ENCODE measurements at places on chromosomes 2 and 18. TPM values are rescaled to one million over a fixed set of nuclear protein-coding genes. Genes with fewer than 3 reads are reported as not detected.
A peak's percentile ranks its signal among the peaks of the same experiment; 100 is the strongest.

- DNase-seq = no peak
These were observed 44.8 kb downstream of the ASB18 start for GRCh38 chr2:236219411-236219810.

GRCh38 chr2:219662566-219662965 lies 35.1 kb downstream of the SLC4A3 start:
- no peak for DNase-seq

DNA sequence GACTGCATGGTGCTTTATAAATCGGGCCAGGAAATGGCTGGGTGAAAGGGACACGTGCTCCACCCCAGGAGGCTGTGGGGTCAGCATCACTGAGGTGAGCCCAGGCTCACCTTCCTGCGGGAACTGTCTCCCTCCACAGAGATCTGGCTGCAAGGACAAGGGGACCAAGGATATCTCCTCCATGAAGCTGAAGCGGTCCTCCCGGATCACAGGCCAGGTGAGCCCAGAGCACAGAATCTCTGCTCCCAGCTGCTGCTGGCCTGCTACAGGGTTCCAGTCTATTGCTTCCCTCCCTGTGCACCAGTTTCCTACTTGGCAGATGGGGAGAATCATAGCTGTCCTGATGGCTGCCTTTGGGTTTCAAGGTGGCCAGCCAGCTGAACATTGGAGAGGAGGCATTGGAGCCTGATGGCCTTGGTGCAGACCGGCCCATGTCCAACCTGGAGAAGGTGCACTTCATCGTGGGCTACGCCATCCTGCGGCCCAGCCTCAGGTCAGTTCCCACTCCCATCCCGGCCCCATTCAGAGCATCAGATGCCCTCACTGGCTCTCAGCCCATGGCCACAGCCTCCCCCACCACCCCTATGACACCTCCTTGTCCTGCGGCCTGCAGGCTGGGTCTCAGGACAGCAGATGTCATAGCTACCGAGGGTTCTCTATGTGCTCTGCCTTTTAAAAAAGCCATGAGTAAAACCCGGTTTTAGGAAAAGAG lies 33.7 kb upstream of the GPR17 start:
- DNase-seq = no peak

DNA sequence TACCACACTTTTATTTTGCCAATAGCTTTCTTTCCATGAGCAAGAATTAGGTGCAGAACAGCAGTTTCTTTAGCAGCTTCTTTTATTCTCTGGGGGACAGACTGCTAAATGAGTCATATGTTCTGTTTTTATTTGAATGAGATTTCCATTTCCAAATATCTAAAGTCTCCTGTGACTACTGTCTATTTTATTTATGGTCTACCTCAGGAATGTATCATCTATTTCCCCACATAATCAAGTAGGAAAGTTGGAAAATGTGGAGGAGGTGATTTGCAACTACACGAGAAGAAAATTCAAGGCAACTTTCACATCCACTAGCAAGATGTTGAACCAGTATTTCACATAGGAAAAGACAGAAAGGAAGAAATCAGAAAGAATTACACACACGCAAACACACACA lies 139.9 kb upstream of the MEX3C start:
- DNase-seq = no peak

DNA sequence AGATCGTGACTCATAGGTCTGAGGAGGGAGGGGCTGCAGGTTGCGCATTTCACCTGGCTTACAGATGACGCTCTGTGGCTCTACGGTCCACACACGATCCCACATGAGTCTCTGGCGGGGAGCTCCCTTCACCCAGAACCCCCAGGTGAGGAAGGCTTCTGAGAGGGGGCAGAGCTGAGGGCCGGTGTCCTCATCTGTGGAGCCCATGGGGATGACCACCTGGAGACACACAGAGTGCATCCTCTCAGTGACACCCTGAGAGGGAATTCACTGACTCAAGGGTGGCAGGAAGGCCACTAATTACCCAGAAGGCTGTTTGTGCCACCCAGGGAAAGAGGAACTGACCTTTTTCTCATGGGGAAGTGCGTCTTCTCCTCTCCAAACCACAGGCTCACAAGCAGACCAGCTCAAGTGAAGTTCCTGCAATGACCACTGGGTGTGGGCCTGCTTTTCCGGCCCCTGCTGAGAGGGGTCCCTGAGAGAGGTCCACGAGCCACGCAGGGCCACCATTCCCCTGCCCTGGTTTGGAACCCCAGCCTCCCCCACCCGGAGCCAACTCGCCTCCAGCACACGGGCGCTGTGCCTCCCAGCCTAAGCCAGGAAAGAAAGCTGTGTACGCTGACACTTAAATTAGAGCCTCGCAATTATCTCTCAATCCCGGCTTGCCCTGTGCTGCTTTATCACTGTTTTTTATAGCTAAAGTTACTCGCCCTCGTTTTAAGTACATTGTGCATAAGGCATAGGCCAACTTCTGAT lies 114.1 kb downstream of the BCL11A start:
- peak; percentile 67 for DNase-seq

DNA sequence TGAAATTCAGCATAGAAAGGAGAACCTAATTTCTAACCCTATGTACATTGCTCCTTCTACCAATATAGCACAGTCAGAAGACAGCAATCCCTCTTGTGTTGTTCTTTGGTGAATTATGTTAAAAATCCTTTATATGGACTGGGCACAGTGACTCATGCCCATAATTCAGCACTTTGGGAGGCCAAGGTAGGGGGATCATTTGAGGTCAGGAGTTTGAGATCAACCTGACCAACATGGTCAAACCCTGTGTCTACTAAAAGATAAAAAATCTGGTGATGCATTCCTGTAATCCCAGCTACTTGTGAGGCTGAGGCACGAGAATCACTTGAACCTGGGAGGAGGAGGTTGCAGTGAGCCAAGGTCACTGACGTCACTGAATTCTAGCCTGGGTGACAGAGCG lies 195.6 kb downstream of the TMX3 start:
- DNase-seq = no peak

DNA sequence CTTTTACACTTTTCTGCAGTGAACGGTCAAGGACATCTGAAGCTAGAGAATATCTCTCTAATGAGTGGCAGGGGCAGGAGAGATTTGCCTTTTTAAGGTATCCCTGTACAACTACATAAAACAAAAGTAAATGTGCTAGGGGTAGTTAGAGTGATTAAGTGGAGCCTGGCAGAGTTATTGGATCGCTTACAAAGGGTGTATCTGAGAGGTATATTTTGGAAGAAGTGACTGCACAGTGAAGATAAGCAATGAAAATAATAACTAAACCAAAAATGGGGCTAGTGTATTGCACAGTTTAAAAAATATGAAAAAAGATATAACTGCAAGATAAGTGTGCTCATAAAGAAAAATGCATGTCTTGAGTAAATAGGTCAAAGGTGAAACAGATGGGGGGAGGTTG lies 193.5 kb upstream of the EPC2 start:
- DNase-seq = no peak

DNA sequence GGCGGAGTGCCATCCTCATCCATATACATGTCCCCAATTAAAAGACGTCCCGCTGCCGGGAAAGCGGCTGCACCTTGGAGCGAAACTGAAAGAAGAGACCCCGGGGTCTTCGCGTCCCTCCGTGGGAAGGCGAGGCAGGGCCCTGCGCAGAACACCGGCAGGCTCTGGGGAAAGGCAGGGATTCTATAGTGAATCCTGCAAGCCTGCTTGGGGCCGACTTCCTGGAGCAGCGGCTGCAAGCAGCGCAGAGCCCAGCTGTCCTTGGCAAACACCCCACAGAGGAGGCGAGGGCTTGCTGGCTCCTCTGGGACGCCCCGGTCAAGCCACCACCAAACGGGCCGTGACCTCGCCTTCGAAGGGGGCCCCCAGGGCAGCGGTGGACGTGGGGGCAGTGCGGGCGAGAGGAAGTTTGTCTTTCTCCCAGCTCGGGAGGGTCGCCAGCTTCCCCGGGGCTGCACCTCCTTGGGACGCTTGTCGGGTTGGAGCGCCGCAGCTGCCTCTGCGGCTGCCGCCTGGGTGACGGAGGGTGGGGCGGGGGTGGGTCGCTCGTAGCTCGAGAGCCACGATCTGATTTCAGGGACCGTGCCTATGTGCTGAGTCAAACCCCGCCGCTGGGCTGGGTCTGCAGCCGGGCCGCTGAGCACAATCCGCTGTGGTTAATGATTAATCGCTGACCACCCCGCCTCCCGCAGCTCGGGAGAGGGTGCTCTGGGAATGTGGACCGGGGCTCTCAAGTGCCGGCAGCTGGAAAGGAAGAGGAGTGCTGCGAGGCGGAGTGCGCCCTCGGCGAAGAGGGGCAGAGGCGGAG lies 486 bp upstream of the GPR39 start:
- DNase-seq = peak; percentile 65

GRCh38 chr2:148106331-148106730 lies 85.4 kb downstream of the MBD5 start:
- DNase-seq = no peak

DNA sequence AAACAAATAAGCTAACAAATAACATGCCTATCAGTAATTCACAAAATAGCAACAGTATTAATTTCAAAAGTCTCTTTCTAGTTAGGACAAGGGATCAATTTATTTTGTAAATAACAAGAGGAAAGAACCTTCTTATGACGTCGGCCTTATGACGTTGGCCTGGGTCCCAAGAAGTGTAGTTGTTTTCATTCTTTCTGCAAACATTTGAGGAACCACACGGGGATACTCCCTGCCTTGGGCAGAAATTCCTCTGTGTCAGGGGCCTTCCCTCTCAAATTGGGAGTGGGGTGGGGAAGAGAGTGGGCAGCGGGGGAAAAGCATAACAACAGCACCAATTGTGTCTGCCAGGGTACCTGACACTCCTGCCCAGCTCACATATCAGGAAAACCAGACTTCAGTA lies 1.3 kb downstream of the CCDC68 start:
- no peak for DNase-seq

GRCh38 chr18:9734189-9734588 lies 26.1 kb downstream of the RAB31 start:
- no peak for DNase-seq

GRCh38 chr2:36168115-36168514 lies 187.5 kb upstream of the CRIM1 start:
- no peak for DNase-seq

- no peak for DNase-seq
These were observed 83.1 kb downstream of the MBD5 start for GRCh38 chr2:148103946-148104345.

- no peak for DNase-seq
These were observed 15.7 kb downstream of the GPATCH11 start for GRCh38 chr2:37100054-37100453.

GRCh38 chr18:11411048-11411447 lies 198.3 kb upstream of the SLC35G4 start:
- no peak for DNase-seq

GRCh38 chr2:1742301-1742680 lies 2.0 kb downstream of the PXDN start:
- no peak for DNase-seq

- DNase-seq = no peak
These were observed 247.7 kb downstream of the TPGS2 start for GRCh38 chr18:36580874-36581750.

DNA sequence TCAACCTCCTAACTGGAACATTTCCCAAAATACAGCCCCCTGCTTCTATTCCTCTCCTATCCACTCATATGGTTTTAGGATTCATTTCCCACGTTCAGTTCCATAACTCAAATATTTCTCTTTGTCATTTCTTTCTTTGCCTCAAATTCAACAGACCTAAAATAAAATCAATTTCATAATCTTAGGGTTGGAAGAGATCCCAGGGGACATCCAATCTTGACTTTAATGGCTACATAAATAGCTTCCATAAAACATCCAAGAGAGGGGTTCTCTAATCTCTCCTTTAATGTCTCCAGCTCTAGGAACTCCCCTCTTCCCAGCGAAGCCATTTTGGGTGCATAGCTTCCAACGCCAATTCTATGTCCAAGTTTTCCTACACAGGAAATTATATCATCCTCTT lies 33.8 kb downstream of the RBKS start:
- no peak for DNase-seq

DNA sequence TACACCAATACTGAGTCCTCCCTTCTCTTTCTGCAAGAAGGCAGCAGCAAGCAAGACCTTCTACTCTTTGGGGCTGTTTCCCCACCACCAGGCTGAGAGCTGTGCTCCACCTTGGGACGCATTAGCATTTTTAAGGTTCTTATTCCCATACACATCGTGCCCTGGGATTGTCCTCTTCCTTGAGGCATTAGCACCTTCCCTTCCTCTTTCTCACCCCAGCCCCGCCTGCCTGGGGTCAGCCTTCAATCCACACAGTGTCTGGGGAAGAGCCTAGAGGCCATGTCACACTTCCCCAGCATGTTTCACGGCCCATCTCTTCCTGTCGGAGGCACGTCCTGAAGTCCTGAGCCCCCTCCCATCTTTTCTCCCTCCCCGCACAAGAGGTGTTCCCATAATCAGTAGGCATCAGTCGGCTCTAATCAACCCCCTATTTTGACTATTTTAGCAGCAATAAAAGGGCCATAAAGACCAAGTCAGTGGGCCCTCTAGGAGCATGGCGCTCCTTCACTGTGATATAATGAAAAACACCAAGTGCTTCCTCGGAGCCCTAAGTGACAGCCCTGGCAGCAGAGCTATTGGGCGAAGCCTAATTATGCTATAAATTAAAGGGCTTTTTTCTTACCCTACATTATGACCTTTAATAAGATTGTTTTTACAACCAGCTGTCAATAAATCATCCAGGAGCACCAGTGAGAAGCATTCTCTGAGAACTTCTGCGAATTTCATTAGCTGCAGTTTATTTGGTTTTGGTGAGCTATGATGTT lies 55.0 kb upstream of the PKDCC start:
- no peak for DNase-seq

DNA sequence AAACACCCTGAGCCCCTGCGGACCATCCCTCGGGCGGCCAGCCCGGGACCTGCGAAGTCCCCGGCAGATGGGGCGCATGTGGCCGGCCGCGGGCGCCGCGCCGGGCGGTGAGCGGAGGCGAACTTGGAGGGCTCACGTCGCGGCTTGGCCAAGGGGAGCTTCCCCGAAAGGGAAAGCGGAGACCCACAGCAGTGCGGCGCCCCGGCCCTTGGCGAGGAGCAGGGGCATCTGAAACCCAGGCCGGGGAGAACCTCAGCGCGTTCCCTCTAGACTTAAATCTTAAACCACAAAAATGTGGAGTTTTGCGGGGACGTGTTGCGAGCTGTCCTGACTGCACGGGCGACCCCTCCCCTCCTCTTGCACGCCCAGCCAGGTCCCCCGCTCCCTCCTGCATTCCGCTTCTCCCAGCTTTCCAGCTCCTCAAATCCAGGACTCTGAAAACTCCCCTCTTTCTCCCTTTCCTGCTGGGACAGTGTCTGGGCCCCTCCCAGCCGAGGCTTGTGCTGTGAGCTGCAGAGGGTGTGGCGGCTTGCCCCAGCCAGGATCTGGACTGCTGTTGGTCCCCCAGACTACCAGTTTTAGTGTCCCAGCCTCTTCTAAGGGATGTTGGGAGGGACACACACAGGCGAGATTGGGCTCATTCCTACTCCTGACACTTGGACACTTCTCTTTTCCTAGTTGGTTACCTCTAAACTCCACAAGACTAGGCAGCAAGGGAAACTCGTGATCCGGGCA lies 1.3 kb downstream of the FMNL2 start:
- peak; percentile 82 for DNase-seq

PRKAG3 gene
- not detected for total RNA-seq

CCDC150 gene
- total RNA-seq = 0.97 TPM

NYAP2 gene
- total RNA-seq = not detected

IGFBP2 gene
- total RNA-seq = 51.1 TPM

CENPA gene
- 0.51 TPM for total RNA-seq

M1AP gene
- not detected for total RNA-seq

LCT gene
- total RNA-seq = not detected

GRHL1 gene
- 1.0 TPM for total RNA-seq

SCN9A gene
- total RNA-seq = 2.2 TPM

MAPRE3 gene
- total RNA-seq = 57.9 TPM

CHPF gene
- 85.9 TPM for total RNA-seq

SPATA3 gene
- total RNA-seq = not detected

EVA1A gene
- total RNA-seq = 0.97 TPM

MATN3 gene
- 0.16 TPM for total RNA-seq

RETREG2 gene
- total RNA-seq = 36.8 TPM
